ENCODE measurements at places on chromosomes 1 and 21.

- DNase-seq: no peak
Measured at GRCh38 chr1:171501305-171502024, 16.1 kb downstream of the PRRC2C start.

- no peak for DNase-seq
Measured at GRCh38 chr1:69081668-69082067, 486.1 kb upstream of the LRRC7 start.

DNA sequence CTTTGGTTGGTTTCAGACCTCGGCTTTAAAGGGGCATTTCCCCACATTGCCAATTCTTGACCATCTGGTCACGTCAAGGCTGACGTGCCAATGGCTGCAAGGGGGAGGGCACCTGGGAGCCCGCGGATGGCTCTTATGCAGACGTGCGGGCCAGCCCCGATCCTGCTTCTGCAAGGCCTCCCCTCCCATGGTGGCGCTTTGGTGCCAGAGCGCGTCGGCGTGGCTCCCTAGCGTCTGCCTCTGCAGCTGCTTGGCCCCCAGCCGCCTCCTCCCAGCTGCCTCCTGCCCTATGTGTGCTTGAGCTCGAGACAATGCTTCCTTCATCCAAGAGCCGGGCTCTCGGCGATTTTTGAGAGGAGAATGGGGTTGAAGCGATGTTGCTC, 29.1 kb downstream of the SKI start:
- no peak for DNase-seq

DNA sequence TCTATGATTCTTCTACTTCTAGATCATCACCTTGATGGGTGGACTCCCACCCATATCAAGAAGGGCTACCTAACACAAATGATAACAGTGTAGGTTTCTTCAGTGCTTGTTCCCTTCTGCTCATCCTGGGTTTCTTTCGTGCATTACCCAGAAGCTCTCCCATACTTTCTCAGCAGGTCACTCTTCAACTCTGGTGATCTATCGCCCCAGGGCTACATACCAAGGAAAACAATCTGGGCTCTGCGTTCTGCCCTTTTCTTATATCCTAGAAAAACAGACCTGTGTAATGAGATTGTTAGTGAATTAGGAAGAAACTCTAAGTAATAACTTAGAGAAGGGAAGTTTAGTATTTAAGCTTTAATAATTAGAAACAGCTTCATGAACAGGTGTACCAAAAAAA, 370.6 kb upstream of the SPAG17 start:
- no peak for DNase-seq

DNA sequence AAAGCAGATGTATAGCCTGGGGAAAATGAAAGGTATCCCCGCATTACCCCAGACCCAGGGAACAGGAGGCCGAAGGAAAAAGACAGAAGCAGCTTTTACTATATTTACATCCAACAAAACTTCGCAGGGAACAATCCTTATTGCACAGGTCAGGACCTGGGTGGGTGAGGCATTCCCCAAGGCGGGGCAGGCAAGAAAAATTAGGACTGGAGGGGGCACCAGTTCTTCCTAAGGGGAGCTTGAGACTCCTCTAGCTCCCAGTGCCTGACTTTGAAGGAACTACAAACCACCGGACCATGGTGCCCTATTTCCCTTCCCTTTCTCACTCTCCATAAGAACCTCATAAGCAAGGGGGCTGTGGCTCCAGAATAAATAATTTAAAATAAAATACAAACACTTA, 6.7 kb upstream of the GATAD2B start:
- DNase-seq: no peak

- DNase-seq: no peak
Measured at GRCh38 chr1:20719871-20720620, 2.2 kb upstream of the KIF17 start.

GRCh38 chr1:228207851-228208821, at the start of gene OBSCN:
Gene OBSCN, plus strand, starts transcription at chr1:228208044. Its CDS starts 3,740 bp downstream, at chr1:228211784.
- DNase-seq: no peak

DNA sequence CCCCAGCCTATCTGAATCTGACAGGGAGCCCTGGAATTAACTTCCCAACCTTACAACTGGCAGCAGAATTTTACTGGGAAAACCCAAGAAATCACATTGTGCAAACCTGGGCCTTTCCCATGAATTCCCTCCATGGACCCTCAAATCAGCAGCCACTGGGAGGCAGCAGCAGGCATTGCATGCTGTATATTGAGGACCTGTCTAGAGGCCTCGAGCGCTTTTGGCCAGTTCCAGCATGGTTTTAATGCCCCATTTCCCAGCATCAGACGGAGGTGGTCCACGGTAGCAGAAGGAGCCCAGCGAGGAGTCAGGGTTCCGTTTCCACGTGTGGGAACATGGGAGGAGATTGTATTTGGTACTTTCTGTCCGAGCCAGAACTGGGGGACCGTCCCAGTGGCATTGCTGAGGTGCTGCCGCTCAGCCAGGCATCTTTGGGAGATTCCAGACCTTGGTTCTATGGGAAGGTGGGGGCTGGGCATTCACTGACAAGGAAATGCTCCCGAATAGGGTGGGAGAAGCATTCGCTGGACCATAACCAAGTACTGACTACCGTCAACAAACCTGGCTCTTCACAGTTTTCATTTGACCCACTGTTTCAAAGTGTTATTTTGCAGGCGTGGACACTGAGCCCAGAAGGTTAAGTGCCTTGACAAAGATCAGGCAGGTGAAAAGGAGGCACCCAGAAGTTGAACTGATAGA, 15.9 kb downstream of the BMP8A start:
- no peak for DNase-seq

DNA sequence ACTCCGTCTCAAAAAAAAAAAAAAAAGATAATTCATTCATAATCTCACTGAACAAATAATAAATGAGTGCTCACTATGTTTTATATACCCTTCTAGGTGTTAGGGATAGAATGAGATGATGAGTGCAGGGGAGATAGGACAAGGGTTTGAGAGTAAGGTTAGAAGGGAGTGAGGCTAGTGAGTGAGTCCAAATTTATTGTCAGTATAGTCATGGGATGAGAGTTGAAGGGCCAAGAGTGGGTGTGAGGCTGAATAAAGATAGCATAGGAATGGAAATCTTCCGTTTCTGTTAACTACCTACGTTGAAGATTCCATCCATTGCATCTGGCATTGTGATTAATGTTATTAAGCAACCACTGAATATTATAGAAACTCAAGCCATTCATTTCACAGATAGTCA, 16.8 kb downstream of the GNAI3 start:
- DNase-seq: no peak

GRCh38 chr1:117846674-117847425, 82.6 kb downstream of the GDAP2 start:
- DNase-seq: no peak

- no peak for DNase-seq
Measured at GRCh38 chr1:106072909-106073600, 983.4 kb upstream of the PRMT6 start.

GRCh38 chr1:21707086-21707840, 38.1 kb upstream of the RAP1GAP start:
- no peak for DNase-seq

GRCh38 chr1:30044656-30045144, 678.7 kb downstream of the MATN1 start:
- no peak for DNase-seq

DNA sequence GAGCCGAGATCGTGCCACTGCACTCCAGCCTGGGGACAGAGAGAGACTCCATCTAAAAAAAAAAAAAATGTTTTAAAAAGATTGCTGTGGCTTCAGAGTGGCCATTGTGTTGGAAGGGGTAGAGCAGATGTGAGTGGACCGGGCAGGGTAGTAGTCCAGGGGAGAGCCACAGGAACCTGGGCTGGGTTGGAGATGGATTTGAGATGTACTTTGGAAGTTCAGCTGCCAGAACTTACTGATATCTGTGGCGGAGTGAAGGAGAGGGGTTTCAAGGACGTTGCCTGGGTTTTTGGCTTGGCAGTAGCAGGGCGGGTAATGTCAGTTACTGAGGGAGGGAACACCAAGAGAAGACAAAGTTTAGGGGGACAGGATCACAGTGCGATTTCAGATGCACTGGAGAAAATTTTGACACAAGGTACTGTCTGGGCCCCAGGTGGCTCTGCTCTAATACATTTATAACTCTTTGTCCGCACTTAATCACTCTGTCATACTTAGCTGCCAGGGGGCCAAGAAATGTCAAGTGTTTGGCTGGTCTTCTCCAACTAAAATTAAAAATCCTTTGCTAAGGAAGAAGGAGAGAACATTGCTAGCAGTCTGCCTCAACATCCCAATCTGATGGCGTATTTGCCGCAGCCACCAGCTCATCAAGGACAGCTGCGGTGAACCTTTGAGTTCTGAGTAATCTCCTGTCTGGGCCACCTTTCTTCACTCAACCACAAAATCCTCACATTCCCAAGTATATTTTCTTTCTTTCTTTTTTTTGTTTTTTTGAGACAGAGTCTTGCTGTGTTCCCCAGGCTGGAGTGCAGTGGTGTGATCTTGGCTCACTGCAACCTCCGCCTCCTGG, 9.6 kb downstream of the EPHX1 start:
- DNase-seq: no peak

DNA sequence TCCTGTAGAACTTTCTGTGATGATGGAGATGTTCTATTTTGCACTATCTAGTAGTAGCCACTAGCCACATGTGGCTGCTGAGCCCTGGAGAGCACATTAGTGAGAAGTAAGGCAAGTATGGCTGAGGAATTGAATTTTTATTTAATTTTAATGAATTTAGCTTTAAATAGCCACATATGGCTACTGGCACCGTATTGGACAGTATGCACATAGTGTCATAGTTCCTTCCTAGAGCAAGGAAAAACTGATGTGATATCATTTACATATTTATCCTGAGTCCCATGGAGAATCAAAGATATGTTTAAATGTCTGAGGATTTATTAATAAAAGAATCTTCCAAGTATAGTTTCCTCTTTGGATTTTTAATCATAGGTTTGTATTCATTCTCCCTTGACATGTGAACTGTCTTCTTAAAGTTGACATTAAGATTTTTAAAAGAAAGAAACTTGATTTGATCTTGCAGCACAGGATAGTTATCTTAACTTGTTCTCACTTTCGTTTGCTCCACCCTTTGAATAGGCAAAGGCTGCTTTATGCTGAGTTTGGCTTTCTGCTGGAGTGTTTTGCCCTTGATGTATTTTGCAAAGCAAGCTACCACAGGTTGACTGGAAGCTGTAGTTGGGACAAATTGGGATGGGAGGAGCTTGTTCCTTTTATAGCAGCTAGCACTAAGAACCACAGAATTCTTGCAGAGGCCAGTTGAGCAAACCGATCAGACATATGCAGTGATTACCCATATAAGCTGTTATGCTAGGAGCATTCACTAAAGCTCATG, 129.7 kb downstream of the VPS13D start:
- no peak for DNase-seq

DNA sequence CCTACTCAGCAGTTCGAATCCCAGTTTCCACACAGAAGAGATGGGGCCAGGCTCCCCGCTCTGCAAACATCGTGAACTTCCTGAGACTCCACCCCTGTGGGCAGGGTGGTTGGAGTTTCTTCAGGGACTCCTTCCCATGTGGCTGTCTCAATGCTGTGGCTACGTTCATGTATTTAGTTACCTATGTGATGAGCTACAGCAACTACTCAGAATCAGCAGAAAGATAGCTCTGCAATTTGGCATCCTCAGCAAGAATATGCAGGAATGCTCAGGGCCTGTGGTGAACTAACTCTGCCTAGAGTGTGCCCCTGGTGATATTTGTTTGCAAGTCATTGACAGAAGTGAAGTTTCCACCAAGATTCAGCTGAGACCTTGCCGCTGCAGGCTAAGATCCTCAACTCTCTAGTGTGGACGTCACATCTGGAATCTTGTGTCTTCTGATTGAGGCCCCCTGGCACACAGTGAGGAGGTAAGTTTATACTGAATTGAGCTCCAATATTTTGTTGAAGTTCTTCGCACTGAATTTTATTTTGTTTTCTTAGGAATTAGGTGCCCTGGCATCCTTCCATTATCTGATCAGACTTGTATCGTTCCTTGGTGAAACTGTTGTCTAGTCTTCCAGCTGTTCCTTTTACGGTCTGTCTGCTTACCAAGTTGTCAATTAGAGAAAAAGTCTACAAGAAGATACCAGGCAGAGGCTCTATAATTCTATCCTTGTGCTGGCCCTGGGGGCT, 8.2 kb upstream of the GLRX2 start:
- no peak for DNase-seq

DNA sequence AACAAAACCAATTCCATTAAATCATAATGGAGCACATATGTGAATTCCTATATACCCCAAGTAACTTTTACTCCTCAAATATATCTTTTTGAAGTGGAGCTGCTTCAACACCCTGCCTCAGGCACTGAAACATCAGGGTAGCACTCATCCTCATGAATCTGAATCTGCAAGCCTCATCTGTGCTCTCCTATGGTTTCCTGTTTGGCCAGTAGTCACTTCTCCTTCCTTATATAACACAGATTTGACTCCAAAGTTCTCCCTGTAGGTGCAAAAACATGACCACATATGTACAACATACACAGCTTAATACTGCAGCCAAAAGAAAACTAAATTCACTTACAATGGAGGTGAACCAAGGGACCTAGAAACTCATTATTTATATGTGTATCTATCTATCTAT, 7.2 kb downstream of the TRIT1 start:
- no peak for DNase-seq

- DNase-seq: no peak
Measured at GRCh38 chr1:34147301-34147700, 17.7 kb downstream of the CSMD2 start.

DNA sequence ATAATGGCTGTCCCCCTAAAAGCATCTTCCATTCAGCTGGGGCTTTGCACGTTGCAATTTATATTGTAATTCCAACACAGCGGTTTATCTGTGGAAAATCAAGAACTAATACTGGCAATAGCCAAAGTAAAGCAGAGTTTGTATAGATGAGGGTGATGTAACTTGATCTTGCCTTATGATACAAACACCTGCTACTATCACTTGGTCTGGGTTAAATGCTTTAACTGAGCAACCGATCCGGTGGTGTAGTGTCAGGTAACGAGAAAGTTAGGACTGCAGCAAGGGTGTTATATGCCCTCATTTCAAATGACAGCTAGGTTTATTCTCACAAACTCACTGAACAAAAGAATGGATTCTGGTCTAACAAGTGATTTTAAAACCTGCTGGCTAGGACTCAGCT, 47.3 kb upstream of the PLPPR4 start:
- no peak for DNase-seq

- no peak for DNase-seq
Measured at GRCh38 chr1:67274623-67275325, 32.9 kb upstream of the IL12RB2 start.

DNA sequence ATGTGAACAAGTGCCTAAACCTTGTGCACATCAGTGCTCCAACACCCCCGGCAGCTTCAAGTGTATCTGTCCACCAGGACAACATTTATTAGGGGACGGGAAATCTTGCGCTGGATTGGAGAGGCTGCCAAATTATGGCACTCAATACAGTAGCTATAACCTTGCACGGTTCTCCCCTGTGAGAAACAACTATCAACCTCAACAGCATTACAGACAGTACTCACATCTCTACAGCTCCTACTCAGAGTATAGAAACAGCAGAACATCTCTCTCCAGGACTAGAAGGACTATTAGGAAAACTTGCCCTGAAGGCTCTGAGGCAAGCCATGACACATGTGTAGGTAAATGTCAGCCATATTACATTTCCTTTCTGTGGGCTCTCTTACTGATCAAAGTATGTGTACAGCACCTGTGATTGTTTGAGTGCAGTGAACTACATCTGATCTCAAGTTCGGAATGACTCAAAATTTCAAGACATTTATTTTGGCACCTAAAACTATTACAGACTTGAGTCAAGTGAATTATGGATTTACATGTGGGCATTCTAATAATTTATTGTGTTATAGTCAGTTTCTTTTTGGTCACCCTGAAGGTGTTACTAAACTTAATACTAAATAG, 196.5 kb downstream of the TPR start:
- DNase-seq: no peak

GRCh38 chr1:17094664-17095063, 24.6 kb downstream of the PADI2 start:
- no peak for DNase-seq
